ENCODE measurements at places on chromosomes 12 and 14. TPM values are rescaled to one million over a fixed set of nuclear protein-coding genes. Genes with fewer than 3 reads are reported as not detected.

- no peak for DNase-seq
- H3K4me3 ChIP-seq: no peak overlapping the region
- no peaks in the 10 kb centered on the region for H3K27me3 ChIP-seq
- no peaks in the 10 kb centered on the region for H3K36me3 ChIP-seq
- H3K4me1 ChIP-seq: no peaks in the 10 kb centered on the region
Measured at GRCh38 chr14:100004392-100004791, 60.8 kb upstream of the EVL start.

GRCh38 chr12:75848431-75848925, 183.1 kb downstream of the PHLDA1 start:
- DNase-seq: peak; percentile 62
- H3K4me1 ChIP-seq: peaks cover 25% of the 10 kb centered on the region
- H3K27me3 ChIP-seq: no peaks in the 10 kb centered on the region
- no peak overlapping the region for H3K4me3 ChIP-seq
- peak overlapping the region; percentile 1 for H3K27ac ChIP-seq

NRL gene
- total RNA-seq: 0.71 TPM

- H3K4me1 ChIP-seq: no peaks in the 10 kb centered on the region
- no peak for DNase-seq
- H3K27me3 ChIP-seq: peaks cover 5% of the 10 kb centered on the region
- H3K36me3 ChIP-seq: no peaks in the 10 kb centered on the region
Measured at GRCh38 chr12:46895726-46896125, 69.9 kb upstream of the SLC38A4 start.

DNA sequence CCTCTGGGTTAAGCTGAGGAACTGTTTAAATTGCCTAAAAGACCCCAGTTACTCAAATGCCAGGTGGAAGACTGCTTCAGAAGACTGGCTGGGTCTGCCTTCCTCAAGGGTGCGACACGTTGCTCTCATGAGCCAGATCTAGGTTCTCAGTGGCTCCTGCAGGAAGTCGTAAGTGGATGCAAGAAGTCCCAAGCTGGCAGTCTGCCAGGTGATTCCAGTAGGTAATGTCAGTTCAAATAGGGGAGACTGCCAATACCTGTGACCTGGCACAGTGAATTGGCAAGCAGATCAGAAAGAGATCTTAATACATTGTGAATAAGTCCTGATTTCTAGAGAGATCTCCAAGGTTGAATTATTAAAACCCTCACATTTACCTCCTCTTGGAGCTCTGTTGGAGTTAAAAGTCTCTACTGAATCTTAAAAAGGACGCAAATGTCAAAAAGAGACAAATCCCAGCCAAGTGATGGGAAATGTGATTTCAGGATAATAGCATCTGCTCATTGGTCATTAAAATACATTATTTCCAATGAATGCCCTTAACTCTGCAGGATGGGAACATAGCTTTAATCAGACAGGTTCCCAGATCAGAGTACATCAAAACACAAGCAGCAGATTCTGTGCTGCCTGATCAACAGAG, 98.8 kb upstream of the FRMD6 start:
- H3K4me3 ChIP-seq: no peak overlapping the region
- H3K27me3 ChIP-seq: no peaks in the 10 kb centered on the region
- no peaks in the 10 kb centered on the region for H3K36me3 ChIP-seq

GRCh38 chr14:48943913-48944312, 642.3 kb downstream of the RPS29 start:
- H3K27me3 ChIP-seq: no peaks in the 10 kb centered on the region
- H3K4me3 ChIP-seq: no peak overlapping the region
- H3K36me3 ChIP-seq: no peaks in the 10 kb centered on the region
- DNase-seq: no peak
- no peak overlapping the region for H3K27ac ChIP-seq
- H3K4me1 ChIP-seq: no peaks in the 10 kb centered on the region
